Brain pericyte (primary cell): ENCODE measurements at places on chromosomes 3 and 15.

DNA sequence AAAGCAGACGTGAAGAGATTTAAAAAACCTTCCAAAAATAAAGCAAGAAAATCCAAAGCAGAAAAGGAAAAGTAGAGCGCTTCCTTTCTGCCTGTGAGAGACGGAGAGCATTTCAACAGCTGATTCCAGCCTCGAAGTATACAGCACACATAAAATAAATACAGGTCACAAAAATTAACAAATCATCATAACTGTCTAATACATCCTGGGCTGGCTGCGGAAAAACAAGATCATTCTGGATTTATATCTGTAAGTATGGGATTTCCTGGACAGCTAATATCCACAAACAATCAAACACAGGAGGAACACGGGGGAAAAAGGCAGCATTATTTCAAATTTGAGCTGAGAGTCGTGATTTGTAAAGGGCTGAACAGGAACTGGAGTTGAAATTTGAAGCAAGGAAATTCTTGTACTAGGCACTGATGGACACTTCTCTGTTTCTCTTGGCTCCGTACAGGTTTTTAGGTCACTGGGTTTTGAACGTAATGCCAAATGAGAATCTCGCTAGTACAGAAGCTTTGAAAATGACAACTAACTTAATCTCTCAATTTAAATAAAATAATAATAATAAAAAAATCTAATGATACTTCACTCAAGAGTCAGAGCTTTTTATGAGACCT is 577.7 kb downstream of the FOXP1 start:
- no peak for DNase-seq

GRCh38 chr3:49018707-49019006 is 277 bp upstream of the DALRD3 start:
- no peak for DNase-seq

DNA sequence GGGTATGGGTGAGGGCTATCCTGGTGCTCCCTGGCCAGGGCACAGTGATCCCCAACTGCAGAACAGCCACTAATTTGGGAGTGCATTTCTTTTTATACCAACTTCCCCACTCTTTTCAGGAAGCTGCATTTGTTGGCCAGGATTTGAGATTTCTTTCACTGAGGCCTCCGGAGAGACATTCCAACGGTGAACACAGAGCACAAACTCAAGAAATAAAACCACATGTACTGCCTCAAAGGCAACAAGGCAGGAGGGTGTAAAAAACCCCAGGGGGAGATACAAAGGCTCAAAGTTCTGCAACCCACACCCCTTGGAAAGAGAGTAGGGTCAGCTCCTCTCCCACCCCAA is 65.3 kb downstream of the CPN2 start:
- no peak for DNase-seq

DNA sequence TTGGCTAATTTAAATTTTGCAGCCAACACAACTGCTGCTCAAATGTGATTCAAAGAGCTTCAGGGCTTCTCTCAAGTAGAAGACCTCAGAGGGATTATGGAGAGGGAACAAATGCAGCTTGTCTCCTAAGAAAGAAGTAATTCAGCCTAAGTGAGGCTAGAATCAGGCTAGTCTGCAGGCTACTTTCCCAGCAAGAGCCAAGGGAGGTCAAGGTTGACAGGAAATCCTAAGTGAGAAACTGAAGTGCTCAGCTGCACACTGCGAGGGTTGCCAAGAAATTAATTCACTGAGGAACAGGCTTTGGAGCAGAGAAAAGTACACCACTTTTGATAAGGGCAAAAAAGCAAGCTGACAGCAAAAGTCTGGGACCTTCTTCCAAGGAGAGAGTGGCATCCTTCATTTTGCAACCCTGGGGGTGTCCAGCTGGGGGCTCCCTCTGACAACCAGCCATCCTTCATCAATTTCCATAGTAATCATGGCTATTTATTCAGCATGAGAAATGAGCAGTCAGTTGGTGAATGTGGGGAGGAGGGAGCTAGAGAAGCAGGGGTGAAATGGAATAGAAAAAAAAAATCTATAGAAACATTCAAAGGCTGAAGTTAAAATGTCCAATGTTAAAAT is 646.4 kb upstream of the ADAMTS9 start:
- no peak for DNase-seq

GRCh38 chr15:34644061-34644460 is 60.6 kb upstream of the GOLGA8B start:
- peak; percentile 82 for DNase-seq

DNA sequence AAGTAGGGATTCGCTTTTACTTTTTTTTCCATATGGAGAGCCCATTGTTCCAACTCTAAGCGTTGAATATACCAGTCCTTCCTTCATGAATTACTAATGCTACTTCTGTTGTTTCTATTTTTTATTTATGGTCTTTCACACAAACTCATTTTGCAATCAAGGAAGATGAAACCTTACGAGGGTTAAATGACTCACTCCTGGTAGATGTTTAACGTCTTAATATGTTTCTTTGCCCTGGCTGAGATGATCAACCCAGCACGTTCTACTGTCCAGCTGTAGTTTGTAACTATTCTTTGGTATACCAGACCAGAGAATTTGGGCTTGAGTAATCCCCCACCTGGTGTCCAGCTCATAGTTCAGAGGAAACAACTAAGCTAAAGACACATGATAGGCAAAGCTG is 23.1 kb downstream of the CDCP1 start:
- DNase-seq = no peak

- DNase-seq = no peak
Measured at GRCh38 chr3:127744253-127744815, 71.6 kb downstream of the ABTB1 start.

DNA sequence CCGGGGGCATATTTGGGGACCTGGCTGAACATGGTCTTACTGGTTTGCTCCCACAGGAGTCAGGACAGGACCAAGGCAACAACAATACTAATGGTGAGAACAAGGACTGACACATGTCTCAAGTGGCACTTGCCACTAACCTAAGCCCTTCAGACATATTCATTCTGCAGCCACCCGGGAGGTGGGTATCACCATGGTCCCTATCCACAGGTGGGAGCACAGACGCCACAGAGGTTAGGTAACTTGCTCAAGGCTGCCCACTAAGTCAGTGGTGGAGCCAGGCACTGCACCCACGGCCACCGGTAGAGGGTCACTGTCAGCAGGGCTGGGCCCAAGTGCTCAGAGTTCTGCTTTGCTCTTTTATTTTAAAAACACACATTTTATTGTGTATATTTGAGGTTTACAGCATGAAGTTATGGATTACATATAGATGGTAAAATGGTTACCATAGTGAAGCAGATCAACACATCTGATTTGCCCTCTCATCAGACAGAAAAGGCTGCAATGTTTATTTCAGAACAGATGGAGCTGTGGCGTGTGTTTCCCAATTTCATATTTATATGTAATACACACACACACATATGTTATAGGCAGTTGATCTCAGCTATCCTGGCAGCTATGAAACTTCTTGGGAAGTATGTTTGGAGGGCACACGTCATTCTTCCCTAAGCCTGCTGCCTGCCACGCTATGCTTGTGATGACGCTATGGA is 30.0 kb upstream of the SLC41A3 start:
- no peak for DNase-seq

- no peak for DNase-seq
Measured at GRCh38 chr3:136197159-136197793, 1.1 kb upstream of the MSL2 start.
